ENCODE measurements at places on chromosomes 2 and 18. TPM values are rescaled to one million over a fixed set of nuclear protein-coding genes. Genes with fewer than 3 reads are reported as not detected.

GRCh38 chr2:175030380-175031271 lies 25.4 kb upstream of the CHN1 start:
- no peak for DNase-seq

GRCh38 chr2:199495147-199495546 lies 37.4 kb upstream of the SATB2 start:
- DNase-seq: no peak

- DNase-seq: no peak
Measured at GRCh38 chr2:216352653-216353270, 19.5 kb downstream of the MARCHF4 start.

C2orf78 gene
- total RNA-seq: not detected

- DNase-seq: no peak
Measured at GRCh38 chr2:47720036-47720435, 62.9 kb upstream of the MSH6 start.

- no peak for DNase-seq
Measured at GRCh38 chr2:28729698-28730097, 21.9 kb upstream of the PPP1CB start.

DNA sequence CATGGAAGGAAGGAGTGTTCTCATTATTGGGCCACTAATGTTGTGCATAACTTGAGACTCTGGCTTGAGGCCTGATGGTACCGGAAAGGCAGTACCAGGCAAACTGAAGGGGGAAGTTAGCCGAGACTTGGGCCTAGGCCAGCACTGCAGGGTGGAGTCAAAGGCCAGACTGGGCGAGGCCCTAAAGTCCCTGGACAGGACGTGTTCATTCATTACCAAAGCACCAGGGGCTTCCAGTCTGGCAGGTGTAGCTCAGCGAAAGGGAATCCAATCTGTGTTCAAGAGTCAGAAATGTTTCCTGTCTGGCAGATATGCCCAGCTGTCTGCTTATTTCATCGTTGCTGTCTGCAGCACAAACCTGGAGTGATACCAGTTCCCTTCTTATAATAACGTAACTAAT lies 4.7 kb upstream of the ITSN2 start:
- no peak for DNase-seq

GRCh38 chr2:157438863-157439823 lies 4.7 kb downstream of the CYTIP start:
- DNase-seq: peak; percentile 58

DNA sequence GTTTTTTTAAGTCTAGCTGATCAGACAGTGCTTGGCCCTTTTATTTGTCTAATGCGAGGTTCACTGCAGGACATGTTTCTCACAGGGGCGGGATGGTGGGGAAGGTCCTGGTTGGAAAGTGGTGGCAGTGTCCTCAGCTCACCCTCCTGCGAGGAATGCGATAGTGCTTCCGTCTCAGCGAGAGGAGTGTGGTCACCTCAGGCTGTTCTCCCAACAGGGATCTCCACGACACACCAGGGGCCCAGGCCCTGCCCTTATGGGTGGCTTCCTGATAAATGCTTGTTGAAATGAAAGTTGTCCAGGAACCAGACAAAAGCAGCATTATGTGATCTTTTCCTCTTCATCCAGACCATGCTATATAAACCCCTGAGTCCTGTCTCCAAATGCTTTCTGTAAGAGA lies 70.1 kb downstream of the BOLA3 start:
- no peak for DNase-seq

CTDSP1 gene
- 146 TPM for total RNA-seq

CLEC4F gene
- not detected for total RNA-seq

Data from CD4-positive, CD25-positive, alpha-beta regulatory T cell (primary cell).